GM04504 (cell line): ENCODE measurements at places on chromosomes 4 and X.

DNA sequence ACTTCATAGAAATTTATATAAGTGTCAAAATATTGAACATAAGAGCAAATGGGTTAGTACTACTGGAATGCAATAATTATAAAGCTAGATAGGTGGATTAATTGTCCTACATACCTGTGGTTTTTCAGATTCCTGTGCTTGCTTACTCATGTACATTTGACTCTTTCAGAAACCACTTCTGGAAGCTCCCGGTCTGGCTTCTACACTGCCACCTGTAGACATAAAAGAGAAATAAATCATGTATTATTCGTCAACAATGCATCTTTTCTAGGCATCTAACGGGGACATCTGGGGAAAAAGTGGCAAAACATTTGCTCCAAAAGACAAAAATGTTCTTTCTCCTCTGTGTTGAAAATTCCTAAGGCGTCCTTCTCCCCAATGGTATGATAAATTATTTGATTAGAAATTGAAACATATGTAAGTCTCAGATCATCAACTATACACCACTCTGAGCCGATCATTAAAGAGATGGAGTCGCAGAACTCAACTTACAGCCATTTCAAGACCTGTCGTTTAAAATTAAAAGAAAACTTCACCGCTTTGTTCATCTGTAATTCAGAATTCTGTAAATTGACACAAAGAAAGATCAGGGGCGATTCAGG lies 648.7 kb upstream of the DIPK2B start:
- peak; percentile 41 for DNase-seq

- no peak for DNase-seq
Measured at GRCh38 chrX:34893741-34894140, 48.9 kb upstream of the FAM47B start.

- DNase-seq, result no peak
Measured at GRCh38 chrX:15376956-15377355, 7.3 kb downstream of the VEGFD start.

GRCh38 chr4:10108818-10109783 lies 7.5 kb downstream of the WDR1 start:
- DNase-seq, result no peak

GRCh38 chrX:8738588-8739189 lies 6.8 kb upstream of the ANOS1 start:
- DNase-seq, result no peak

- no peak for DNase-seq
Measured at GRCh38 chr4:149914119-149915115, 98.8 kb upstream of the IQCM start.

DNA sequence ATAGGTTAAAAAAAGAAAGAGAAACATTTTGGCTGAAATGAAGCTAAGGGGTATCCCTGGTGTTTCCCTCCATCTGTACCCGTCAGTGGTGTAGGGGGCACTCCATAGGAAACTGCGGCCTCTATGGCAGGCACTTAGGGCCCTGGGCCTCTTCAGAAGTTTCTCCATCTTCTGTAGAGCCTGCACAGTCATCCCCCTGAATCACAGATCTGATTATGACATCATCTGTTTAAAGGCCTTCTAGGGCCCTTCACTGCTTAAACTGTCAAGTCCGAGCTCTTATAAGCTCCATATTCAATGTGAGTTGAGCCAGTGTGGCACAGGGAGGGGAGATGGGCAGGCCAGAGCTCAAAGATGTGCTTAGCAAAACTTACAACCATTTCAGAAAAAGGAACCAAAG lies 241.3 kb downstream of the NR3C2 start:
- no peak for DNase-seq

DNA sequence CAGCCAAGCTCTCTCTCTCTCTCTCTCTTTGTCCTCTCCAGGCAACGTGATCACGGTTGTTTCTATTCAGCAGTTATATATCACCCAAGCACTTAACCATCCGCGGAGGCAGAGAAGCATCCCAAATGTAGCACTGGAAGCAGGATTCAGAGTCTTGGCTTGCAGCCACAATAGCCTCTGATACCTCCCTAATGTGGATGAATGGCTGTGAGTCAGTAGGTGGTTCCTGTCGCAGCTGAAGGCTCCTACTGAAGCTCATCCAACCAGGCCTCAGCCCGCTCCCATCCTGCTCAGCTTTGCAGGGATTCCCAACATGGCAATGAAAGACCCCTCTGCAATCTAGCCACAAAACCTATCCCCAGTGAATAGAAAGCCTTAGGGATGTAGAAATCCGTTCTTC lies 5.1 kb downstream of the HS6ST2 start:
- DNase-seq, result no peak

- DNase-seq, result no peak
Measured at GRCh38 chrX:57178605-57179004, 41.4 kb upstream of the SPIN2A start.

DNA sequence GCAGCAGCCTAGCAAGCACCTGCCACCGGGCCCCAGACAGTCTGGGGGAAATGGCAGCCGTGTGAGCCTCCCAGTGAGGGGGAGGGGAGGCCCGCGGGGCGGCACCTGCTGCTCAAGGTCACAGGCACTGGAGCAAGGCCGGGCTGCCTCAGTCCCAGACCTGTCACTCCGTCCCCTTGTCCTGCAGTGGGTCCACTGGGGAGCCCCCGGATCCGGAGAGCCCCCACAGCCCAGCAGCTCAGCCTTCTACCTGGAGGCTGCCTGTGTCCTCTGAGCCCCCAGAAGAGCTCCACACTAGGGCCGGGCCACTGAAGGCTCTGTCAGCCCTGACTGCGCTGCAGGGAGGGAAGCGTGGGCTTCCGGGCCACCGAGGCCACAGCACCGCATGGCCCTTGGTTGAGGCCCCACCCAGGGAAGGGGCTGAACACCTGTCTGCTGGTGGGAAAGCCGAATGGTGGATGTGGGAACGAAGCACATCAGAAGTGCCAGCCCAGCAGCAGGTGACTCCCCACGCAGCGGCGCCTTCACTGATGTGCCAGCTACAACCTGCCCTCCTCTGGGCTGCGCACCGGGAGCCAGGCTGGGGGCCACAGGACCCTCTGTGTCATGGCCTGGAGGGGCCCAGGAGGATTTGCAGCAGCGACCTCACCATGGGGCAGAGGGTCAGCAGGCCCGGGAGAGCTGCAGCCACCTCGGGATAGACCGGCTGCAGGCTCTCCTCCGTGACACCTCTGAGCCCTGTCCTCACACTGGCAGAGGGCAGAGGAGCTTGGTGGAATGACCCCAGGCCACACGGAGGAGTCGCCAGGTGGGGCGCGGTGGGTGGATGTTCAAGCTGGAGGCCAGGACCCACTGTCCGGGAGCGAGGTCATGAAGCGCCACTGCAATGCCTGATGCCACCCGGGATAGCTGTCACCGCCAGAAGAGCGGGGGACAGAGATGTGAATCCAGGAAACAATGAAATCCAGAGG lies 35.0 kb upstream of the MXD4 start:
- no peak for DNase-seq

- no peak for DNase-seq
Measured at GRCh38 chr4:173501592-173502150, 28.4 kb downstream of the HAND2 start.

GRCh38 chr4:5752376-5753184 lies 41.6 kb downstream of the EVC start:
- DNase-seq, result peak; percentile 58

DNA sequence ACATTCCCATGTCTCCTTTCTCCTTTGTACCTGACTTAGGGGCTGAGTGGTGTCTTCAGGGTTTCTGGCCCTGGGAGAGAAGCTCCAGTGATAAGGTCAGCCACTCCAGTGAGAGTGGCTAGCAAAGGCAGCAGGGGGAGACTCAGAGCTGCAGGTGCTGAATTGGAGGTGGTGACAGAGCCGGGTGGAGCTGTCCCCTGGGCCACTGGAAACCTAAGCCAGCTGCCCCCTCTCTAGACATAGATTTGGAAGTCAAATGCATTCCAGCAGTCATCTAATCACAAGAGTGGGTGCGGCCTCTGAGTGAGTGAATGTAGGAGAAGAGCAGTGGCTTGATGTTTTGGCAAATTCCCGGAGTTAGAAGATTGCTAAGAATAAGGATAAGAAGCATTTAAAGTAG lies 28.5 kb downstream of the TRIM2 start:
- DNase-seq, result no peak

DNA sequence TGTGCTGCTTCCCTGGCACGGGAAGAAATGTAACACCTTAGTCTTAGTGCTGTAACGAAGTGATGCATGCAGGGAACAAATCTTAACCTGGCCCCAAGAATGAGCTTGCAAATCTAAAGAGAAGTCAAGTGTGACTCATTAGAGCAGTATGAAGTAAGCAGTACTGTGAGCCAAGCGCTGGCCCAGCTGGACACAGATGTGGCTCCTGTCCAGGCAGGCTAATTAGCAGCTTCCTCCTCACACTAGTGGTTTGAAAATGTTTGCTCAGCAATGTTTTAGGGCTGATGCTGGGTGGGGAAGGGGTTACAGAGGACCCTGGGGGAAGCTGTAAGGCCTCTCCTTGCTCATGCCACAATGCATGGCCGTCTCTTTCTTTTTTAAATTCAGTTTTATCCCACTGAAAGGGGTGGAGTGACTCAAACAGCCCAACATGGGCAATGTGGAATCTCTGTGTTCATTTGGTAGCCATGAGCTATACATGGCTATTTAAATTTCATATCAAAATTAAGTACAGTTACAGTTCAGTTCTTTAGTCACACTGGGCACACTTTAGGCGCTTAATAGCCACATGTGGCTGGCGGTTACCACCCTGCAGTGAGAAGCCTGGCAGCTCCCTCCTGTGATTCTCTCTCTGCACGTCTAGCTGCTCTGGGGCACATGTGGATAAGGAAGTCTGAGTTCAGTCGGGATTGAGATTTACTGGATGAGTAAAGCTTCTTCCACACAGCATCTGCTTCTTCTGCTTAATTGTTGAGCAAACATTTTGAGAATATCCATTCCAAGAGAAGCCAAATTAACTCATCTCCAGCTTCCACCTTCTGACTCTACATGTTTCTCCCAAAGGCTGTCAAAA lies 48.8 kb downstream of the MAP7D2 start:
- DNase-seq, result peak; percentile 80

- no peak for DNase-seq
Measured at GRCh38 chr4:61210186-61210939, 10.2 kb downstream of the ADGRL3 start.

DNA sequence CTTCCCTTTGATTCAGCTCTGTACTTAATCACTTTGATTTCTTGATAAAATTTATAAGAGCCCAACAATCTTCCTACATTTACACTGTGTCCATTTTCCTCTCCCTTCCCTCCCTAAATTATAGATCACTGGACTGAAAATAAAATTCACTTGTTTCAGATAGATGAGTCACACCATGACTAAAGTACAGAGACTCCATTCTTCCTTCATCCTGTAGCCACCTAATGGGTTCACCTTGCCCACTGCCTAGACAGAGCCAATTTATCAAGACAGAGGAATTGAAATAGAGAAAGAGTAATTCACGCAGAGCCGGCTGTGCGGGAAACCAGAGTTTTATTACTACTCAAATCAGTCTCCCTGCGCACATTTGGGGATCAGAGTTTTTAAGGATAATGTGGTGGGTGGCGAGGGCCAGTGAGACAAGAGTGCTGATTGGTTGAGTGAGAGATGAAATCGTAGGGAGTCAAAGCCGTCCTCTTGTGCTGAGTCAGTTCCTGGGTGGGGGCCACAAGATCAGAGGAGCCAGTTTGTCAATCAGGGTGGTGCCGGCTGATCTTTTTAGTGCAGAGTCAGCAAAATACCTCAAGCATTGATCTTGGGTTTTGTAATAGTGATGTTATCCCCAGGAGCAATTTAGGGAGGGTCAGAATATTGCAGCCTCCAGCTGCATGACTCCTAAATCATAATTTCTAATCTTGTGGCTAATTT lies 71.3 kb upstream of the MED14 start:
- DNase-seq, result no peak

GRCh38 chr4:169051761-169052593 lies 41.9 kb upstream of the CBR4 start:
- DNase-seq, result no peak

DNA sequence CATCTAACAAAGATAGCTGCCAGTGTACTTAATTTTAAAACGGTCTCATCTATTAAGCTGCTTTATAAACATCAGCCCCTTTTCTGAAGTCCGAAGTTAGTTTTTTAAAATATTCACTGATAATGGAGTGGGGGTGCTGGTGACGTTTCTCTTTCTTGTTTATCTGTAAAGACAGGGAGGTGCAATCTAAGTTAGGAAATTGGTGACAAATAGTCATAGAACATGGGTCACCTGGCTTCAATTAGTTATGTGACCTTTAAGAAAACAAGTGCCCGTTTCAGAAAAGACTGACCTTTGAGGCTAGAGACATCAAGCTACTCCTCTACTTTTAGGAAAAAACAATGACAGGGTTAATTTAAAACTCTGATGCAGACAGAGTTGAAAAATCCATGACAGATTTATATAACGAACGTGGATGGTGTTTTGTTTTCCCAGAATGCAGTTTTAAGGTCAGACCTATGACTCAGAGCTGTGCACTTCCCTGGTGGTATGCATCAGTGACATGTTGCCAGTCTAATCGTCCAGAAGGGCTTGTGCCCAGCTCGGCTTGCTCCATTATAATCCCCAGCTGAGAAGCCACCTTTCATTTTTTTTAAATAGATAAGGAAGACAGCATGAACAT lies 38.2 kb downstream of the FHL1 start:
- DNase-seq, result no peak

- DNase-seq, result no peak
Measured at GRCh38 chrX:139647597-139647996, 60.4 kb downstream of the MCF2 start.

- DNase-seq, result no peak
Measured at GRCh38 chr4:5773271-5773555, 62.2 kb downstream of the EVC start.

- no peak for DNase-seq
Measured at GRCh38 chr4:100823066-100823992, 305.5 kb upstream of the EMCN start.

GRCh38 chr4:100049872-100050271 lies 99.8 kb upstream of the H2AZ1 start:
- DNase-seq, result no peak

DNA sequence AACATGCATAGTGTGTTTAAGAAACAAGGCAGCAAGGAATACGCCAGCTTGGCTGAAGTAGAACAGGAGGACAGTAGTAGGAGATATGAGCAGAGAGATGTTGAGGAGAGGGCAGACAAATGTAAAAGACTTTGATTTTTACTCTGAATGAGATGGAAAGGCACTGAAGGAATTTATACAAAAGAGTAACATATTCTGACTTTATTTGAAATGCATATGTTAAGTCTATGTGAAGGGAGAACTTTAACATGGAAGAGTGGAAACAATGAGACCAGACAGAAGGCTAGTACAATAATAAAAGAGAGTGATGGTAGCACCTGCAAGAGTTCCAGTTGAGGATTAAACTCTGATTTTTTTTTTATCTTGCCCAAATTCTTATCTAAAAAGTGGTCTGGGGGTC lies 176.2 kb upstream of the CENPE start:
- DNase-seq, result no peak

GRCh38 chrX:50483283-50483682 lies 12.7 kb upstream of the DGKK start:
- no peak for DNase-seq

DNA sequence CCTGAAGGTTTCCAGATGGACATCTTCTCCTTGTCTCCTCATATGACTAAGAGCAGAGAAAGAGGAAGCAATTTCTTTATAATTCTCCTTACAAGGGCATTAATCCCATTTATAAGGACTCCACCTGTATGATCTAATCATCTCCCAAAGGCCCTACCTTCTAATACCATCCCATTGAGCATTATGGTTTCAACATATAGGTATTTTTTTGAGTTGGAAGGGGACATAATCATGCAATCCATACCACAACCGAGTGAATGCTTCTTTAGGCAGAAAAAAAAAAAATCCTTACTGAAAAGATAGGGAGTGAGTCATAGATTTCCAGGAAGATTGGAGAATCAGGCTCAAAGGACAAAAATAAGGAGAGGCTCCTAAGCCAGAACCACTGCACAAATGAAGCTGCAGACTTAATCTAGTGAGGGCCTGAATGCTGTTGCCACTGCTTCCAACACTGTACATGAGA lies 312.5 kb upstream of the HS3ST1 start:
- no peak for DNase-seq
